ENCODE measurements at places on chromosomes 12 and 14.

DNA sequence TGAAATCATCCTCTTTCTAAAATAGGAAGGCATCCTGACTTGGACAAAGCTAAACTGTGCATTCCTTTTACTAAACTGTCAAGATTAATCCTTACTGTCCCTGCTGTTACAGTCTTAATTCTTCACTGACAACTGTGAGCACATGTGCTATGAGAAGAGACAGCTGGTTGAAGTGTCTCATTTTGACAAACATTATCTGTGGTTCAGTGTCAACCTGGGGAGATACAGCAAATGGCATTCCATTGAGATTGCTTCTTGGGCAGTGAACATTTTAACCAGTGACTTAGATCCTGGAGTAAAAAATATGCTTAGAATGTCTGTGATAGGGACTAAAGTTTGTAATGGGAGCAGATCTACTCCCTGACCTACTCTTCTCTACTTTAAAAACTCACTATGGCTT, 552.6 kb upstream of the ATP2B1 start:
- no peak for DNase-seq

DNA sequence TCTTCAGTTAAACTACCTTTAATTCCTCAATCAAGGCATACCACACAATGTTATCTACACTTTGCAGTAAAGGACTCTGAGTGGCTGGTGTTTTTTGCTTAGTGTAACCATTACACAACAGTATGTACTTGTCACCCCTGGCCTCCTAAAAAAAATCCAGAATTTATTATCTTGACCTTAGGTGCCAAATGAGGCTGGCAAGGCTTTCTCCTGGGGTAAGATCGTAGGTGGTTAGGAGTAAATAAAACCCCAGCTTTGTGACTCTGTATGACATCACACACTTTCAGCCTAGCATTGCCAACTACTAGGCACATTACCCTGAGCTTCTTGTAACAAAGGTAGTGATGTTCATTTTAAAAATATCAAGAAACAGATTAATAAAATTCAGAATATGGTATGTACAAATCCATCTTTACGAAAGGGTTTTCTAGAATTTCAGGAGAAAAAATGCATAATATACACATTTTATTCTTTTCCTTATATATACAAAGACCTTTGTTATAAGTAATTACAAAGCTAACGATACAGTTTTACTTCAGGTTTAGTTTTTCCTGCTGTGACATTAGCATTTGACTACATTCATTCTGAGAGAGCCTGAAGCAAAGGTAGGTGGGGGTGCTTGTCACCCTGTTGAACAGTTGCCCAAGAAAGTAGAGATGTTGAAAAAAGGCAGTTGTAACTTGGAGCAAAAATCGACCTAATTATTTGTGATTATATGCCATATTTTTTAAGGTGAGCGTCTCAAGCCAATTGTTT, 13.5 kb downstream of the TCL1A start:
- no peak for DNase-seq

DNA sequence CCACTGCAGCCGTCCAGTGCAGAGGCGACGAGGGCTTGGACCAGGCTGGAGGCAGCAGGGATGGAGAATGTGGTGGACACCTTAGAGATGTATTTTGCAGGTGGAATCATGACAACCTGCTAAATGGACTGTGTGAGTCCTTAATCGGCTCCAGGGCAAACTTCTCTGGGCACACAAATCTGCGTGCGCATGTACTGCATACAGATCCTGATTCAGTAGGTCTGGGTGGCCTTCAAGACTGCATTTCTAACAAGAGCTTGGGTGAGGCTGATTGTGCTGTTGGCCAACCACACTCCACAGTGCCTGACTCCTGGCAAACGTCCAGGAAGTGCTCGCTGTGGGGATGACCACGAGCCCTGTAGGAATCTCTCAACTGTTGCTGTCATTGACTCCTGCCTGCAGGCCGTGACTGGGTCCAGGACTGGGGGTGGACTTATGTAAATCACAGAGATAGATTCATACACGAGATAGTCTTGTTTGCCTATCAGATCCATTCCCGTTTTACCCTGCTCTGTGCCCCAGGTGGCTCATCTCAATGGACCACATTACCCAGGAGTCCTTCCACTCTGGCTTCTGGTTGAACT, 27.2 kb downstream of the JDP2 start:
- no peak for DNase-seq

DNA sequence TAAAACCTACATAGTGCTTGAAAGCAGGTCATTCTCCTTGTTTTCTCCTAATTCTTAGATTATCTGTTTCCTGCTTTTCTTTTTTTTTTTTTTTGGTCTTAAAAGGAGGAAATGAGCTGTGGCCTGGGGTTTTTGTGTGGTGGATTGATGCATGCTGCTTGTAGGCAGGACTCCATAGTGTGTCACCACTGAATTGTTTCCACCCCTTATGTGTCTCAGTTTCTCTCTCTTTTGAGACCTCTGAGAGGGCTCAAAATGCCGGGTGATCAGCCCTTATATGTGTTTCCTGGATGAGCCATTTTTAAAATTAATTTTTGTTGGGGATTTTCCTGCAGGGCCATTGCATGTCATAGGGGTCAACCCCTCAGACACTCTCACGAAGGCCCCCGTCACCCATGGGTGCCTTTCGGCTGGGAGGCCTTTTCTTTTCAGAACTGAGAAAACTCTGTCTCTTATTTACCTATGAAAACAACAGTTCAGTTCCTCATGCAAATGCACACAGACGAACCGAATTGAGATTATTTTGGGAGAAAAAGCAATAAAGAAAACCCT, 32.0 kb upstream of the LRRK2 start:
- no peak for DNase-seq

- no peak for DNase-seq
Measured at GRCh38 chr12:20415641-20416040, 47.3 kb downstream of the PDE3A start.

DNA sequence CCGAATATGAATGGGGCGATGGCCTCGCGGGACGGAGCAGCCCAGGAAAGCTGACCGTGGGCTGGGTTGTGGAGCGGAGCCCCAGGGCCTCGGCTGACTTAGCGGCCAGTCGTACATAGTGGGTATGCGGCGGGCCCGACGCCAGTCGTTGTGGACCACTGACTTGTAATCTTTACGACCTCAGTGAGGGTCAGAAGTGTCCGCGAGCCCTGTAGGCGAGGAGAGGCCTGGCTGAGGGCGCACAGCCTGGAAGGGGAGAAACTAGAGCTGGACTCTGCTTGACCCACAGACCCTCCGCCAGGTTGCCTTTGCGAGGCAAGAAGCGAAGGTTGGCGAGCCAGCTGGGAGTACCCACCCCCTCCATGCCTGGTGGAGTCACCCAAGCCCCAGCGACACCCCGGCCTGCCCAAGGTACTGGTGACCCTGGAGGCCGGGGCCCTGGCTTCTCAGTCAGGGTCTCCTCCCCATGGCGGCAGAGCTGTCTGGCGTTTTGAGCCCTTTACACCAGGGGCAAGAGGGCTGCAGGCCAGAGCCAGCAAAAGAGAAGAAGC, 15.6 kb upstream of the DYNC1H1 start:
- DNase-seq, result no peak

DNA sequence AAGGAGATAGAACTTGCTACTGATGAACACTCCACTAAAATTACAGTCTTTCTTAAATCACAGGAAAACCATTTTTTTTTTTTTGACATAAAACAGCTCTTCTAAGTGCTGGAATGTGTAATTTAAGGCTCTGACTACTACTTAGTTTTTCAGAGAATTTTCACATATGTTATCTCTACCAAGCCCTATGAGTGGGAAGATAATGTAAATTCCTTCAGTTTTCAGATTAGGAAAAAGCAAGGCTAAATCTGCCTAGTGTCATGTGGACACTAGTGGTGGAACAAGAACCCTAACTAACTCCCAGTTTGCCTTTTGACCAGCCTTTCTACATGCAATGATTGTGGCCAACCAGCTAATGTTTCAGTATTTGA, 37.3 kb upstream of the CSRP2 start:
- no peak for DNase-seq

DNA sequence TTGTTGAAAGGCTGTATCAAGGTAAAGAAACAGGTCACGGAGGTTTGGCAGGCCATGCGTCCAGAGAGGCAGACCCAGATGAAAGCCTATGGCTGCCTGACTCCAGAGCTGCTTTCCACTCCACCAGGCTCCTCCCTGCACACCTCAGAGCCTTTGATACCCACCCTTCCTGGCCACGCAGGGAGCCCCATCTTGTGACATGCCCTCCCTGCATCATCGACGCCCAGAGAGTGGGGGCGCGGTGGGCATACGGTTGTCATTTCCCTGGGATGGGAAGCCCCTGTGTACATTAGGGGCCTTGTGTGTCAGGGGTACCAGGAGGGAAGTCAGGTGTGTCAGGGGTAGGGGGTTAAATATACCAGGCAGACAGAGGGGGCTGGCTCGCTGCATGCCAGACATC, 30.3 kb upstream of the GPR68 start:
- DNase-seq, result no peak

DNA sequence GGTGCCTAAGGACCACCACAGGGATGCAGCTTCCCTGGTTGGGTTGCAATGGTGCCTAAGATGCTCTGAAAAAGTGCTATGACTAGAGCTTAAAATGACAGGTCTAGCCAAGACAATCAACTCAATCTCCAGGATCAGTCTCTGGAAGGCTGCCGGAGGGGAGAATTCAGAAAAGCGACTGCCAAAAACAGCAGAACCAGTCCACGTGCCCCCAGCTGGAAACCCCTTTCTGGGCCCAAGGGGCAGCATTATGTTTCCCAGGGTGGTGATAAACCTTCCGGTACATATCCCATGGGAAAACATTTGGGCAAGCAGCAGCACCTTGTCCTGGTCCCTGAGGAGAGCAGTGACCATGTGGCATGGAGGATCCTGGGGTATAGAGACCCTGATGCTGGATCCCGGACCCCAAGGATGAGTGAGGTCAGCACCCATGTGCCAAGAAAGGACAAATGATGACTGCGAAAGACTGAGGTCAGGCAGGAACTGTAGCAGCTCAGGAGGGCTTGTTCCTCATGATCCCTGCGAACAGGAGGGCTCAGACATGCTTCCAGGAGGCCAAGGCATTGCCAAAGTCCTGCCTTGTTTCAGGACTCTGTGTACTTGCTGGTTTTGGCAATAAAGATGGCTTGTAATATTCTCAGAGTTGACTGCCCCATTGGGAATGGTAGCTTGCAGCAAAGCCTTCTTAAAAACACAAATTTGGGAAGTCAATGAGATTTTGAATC, 49.9 kb upstream of the LTBP2 start:
- no peak for DNase-seq

DNA sequence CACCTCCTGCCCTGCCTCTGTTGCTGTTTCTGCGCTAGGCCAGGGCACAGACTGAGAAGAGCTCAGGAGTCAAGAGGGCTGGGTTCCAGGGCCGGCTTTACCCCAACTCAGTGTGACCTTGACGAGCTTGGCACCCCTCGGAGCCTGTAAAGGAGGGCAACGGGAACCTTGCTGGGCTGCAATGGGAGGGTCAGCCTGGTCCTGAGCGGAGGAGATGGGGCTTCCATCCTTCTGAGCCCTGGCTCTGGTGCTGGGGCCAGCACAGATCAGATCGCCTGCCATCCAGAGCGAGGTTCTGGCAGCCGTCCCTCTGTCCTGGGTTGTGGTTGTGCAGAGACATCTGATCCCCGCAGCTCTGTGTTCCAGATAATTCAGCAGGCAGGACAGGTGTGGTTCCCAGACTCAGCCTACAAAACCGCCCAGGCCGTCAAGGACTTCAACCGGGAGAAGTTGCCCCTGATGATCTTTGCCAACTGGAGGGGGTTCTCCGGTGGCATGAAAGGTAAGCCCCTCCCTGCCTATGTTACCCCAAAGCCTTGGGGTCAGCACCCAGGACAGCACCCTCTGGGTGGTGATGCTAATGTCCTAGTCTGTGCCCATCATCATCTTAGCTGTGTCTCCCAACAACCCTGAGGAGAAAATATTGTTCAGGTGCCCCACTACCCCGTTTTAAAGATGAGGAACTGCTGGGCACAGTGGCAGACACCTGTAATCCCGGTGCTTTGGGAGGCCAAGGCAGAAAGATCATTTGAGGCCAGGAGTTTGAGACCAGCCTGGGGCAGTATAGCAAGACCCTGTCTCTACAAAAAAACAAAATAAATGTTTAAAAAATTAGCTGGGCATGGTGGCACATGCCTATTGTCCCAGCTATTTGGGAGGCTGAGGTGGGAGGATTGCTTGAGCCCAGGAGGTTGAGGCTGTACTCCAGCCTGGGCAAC, 50.2 kb downstream of the FOXN4 start:
- no peak for DNase-seq

- DNase-seq, result peak; percentile 27
Measured at GRCh38 chr14:26984311-26985177, 386.7 kb upstream of the NOVA1 start.
